Stimulated activated CD4-positive, alpha-beta T cell treated with anti-CD3 and anti-CD28 coated beads, Interleukin-1b, Interleukin-23, amount 100 ng/mL, for 1 hour (primary cell): ENCODE measurements at places on chromosomes 2 and 18.

GRCh38 chr2:187081461-187081860, 232.5 kb upstream of the ZSWIM2 start:
- DNase-seq, result no peak

DNA sequence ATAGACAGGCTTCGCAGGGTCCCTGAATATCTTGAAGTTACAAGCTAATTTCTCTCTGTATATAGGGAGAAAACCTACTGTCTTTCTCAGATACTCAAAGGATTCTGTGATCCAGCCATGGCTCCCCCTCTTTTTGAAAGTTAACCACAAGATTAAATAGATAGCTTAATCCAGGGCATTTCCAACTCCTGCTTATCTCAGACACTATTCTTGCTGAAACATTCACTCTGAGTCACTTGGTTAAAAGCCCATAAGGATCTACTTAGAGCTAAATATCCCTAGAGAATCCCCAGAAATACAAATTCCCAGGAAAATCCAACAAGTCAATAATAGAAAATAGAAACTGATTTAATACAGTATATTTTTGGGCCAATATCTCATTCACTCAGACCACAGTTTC, 179.1 kb upstream of the LYPD1 start:
- no peak for DNase-seq

DNA sequence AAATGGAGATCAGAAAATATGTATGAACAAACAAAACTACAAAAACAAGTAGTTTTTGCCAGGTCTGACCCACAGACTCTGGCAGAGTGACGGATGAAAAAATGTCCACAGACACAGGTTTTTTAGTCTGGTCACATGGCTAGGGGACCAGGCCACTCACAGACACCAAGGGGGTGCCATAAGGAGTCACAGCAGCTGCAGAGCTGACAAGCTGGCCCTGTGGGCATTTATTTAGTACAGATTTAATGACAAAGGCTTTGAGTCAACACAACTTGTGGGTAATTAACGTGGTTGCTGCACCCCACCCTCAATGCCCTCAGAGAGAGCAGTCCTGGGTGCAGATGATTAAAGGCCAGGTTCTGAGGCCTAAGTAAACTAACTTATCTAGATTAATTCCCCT, 76.0 kb downstream of the SH3YL1 start:
- DNase-seq, result no peak

GRCh38 chr2:46299365-46300263, 2.4 kb downstream of the EPAS1 start:
- DNase-seq, result no peak

- DNase-seq, result no peak
These were observed 211.5 kb downstream of the RAD51AP2 start for GRCh38 chr2:17306706-17307105.

- no peak for DNase-seq
These were observed 9.1 kb downstream of the CAB39 start for GRCh38 chr2:230721712-230722111.

DNA sequence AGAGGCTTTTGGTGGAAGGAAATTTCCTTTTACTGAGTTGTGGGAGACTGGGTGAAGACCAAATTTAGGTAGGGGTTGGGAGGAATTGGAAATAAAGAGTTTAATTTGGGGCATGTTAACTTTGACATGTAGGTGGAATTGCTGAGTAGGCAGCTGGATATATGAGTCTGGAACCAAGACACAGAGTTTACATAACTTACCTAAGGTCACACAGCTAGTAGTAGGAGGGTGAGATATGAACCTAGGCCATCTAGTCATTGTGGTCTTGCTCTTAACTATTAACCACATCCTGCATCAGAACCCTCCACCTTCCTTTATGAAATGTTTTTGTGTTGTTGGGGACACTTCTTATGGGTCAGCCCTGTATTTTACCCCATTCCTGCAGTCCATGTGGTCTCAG, 113.1 kb downstream of the ICOS start:
- no peak for DNase-seq

DNA sequence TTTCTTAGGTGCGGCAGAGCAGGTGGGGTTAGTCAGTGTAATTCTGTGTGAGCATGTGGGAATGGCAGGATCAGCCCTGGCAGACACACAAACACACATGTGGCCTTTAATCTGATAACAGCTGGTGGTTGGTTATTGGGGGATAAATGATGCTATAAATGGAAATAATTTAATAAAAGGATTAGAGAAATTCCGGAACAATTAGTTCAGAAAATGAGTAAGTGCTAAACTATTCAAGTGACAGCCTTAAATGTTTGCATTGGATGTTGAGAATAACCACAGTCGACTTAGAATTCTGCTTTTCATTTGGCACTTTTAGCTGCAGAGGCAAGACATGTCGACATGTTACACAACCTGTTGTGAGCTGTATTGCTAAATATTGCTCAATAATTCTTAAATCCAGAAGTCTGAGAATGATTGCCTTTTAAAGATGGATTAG, 7.2 kb downstream of the SMYD1 start:
- DNase-seq, result no peak

- no peak for DNase-seq
These were observed 83.9 kb downstream of the CBLN2 start for GRCh38 chr18:72460210-72460680.

GRCh38 chr2:225693259-225693658, 293.7 kb downstream of the NYAP2 start:
- no peak for DNase-seq

DNA sequence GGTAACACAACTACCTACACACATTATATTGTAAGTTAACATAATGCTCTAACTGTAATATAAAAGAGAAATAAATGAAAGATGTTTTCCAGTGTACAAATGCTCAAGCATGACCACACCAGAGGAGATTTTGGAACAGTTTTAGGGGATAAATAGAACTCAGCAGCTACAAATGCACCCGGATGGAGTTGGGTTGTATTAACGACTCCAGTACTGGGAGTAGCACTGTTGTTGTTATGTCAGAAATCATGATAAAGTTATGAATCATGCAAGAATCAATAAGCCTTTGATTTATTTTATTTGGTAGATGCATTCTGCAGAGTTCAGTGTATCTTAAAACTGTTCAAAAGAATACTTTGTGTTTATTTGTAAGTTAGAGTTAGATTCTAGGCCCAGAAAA, 126.9 kb downstream of the MAP3K20 start:
- no peak for DNase-seq

DNA sequence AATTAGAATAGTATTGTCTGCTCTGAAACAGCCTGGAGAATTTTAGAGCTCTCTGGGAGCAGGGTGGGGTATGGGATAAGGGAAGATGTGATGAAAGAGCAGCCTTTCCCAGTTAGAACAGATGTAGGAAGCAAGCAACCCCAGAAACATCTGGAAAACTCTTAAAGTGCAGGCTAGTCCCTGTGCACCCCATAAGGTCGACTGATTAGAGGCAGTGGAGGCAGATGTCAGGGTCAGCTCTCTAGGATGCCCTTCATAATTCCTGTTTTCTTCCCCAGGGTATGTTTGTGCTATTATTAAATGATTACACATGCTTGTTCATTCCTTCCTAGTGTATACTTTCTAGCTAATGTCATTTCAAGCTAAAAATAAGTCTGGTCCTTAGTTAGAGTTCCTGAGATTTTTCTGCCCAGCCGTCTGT, 41.7 kb downstream of the PTPRM start:
- no peak for DNase-seq

GRCh38 chr2:121513597-121514333, 16.9 kb upstream of the RNU4ATAC start:
- DNase-seq, result no peak
